ENCODE measurements at places on chromosomes 7 and 10. TPM values are rescaled to one million over a fixed set of nuclear protein-coding genes. Genes with fewer than 3 reads are reported as not detected.

TMEM236 gene
- not detected for total RNA-seq

DNA sequence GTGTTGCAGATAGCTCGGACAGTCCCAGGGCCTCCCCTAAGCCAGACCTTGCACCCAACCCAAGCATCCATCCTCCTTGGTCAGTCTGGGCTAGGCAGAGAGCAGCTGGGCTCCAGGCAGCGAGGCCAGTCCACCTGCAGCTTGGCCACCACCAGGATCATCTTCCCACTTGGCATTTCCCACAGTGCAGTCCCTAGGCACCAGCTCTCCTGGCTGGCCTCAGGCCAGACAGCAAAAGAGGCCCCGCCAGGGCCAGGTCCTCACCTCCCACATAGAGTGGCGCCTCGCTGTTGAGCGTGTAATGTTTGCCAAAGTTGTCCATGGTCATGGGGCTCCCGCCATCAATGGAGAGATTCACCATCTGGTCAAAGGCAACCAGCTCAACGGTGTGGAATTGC lies 171.7 kb downstream of the LCOR start:
- DNase-seq, result no peak

DNA sequence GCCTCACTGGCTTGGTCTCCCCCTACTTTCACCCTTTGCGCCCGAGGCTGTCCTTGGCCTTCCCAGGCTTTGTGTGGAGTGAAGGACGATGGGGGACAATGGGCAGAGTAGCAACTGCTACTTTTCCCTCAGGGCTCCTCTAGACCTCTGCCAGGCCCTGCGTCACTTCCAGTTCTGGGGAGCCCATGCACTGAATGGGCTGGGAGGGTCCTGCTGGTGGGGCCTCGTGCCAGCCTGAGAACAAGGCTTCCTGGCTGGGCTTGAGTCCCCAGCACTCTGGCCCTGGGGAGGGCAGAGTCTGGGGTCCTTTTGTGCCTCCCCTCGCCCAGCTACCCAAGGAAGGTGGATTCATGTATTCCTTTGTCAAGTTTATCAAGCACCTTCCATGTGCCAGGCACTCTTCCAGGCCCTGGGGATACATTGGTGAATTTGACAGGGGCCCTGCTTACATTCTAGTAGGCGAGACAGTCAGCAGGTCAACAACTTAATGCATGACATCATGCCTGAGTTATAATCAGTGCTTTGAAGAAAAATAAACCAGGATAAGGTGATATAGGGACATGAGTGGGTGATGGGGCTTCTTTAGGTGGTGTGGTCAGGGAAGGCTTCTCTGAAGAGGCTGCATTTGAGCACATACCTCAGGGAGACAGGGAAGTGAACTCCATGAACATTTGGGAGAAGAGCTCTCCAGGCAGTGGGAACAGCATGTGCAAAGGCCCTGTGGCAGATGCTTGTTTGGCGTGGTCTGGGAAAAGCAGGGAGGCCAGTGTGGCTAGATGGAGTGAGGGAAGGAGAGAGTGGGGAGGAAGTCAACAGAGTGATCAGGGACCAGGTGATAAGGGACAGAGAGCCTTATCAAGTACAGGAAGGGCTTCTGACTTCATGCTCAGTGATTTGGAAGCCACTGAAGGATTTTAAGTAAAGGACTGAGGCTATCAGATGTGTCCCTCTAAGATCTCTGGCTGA lies 14.1 kb downstream of the ZMIZ1 start:
- DNase-seq, result peak; percentile 83

DNA sequence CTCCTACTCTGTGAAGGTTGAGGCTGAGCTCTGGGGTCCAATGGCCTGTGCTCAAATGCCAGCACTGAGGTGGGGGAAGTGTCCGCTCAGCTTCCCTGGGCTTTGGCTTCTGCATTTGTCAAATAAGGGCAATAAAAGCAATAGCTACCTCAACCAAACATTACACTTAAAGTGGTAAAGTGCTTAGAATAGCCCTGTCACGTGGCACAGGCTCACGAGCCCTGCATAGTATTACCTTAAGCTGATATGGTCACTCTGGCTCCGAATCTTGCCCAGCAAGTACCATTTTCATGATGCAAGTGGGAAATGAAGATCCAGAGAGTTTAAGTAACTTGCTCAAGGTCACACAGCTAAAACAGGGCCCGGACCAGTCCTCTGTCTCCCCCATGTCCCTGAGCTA lies 451.1 kb upstream of the ZMIZ1 start:
- no peak for DNase-seq

MMP21 gene
- total RNA-seq, result not detected

- DNase-seq, result no peak
Measured at GRCh38 chr7:96205665-96206064, 116.2 kb downstream of the SLC25A13 start.
